ENCODE measurements at places on chromosomes 4 and X.

DNA sequence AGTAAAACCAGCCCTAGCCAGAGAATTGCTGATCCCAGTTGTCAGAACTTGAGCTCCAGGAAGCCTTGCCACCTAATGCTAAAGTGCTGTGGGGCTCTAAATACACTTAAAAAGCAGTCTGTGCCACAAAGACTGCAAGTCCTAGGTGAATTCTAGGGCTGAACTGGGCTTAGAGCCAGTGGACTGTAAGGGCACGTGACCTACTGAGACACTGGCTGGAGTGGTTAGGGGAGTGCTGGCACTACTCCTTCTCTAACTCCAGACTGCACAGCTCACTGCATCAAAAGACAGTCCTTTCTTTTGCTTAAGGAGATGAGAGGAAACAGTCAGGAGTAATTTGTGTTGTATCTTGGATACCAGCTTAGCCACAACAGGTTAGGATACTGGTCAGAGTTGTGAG is 1240.2 kb downstream of the FAM133A start:
- no peak for DNase-seq

DNA sequence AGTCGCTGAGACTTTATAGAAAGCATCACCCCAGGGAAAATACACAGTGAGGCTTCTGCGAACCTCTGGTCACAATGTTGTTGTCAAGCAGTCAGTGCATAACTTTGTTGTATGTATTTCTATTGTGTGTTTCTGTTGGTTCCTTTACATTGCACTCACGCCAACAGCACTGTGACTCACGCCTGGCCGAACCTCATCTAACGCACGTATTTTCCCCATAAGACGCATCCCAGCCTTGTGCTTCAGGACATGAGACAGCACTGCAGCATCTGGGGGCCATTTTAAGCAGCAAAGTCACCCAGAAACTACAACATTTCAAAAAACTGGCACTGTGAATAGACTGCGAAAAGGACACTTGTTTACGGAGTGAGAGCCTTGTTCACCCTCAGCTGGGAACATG is 30.6 kb downstream of the TBL1X start:
- DNase-seq: no peak

DNA sequence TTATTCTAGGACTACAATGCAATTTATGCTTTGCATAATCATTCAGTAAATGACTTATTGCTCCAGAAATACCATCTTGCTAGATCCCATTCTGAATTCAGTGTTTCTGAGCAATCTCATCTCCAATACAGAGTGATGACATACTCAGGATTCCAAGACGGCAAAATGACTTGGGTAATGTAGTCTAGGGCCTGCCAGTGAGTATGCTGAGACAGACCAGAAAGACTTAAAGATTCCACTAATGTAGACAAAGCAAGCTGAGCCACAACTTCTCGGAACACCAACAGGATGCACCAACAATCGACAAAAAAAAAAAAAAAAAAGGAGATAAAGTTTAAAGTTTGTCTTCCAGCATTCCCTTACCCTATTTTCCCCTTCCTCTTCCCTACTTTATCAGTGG is 919 bp upstream of the SEC24B start:
- DNase-seq: no peak

- DNase-seq: no peak
Measured at GRCh38 chr4:169407217-169407845, 136.6 kb upstream of the SH3RF1 start.

DNA sequence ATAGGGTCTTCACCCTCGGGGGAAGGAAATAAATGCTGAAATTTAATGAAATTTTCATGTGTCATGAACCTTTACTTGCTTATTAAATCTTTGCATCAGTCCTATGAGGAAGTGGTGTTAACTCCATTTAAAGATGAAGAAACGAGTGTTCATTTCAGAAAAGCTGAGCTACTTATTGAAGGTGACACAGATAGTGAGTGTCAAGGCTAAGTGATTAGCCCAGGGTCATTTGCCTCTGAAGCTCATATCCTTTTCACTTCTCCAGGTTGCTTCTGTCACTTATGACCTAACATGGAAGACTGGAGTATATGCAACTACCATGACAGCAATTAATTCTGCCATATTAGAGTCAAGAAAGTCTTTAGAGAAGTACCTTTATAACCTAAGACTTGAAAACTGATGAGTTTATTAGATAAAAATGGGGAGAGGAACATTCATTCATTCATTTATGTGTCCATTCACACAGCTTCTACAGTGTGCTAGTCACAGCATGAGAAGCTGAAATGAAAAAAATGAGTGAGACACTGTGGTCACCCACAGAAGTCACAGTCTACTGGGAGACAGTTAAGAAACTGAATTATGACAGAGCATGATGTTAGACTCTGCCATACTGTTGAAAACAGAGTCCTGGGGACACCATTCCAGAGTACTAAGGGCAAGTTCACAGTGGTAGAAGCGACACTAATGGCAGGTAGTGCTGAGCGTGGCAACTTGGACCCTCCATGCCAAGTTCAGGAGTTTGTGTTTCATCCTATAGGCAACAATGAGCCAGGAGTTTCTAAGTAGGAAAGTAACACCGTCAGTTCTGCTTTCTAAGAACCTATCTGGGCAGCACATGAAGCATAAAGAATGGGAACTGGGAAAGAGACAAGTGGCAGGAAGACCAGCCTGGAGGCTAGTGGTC is 21.3 kb downstream of the ALPK1 start:
- no peak for DNase-seq

GRCh38 chr4:95165926-95166524 is 382.7 kb downstream of the UNC5C start:
- DNase-seq: no peak

GRCh38 chrX:79156818-79157217 is 12.3 kb downstream of the GPR174 start:
- no peak for DNase-seq

GRCh38 chr4:93719552-93719951 is 109.0 kb upstream of the ATOH1 start:
- no peak for DNase-seq

DNA sequence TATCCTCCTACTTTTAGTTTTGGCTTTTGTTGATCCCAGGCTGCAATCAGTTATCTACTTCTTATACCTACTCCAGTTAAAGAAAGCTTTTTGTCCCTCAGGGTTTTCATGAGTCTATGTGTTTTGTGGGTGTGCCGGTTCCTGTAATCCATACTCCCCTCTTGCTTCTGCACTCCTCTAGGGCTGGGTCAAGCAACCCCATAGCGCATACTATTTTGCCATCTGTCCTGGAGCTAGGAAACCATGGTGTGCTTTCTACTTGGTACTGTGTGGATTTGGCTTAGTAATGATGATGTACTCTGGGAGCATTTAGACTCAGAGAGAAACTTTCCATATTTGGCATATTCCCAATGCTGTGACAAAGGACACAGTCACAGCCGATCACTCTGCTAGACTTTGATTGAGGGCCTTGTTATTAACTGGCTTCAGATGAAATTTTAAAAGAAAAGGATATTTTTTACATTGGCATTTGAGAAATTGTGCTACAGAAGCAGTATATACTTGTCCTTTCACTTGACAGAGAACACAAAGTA is 86.1 kb upstream of the GRXCR1 start:
- DNase-seq: no peak

DNA sequence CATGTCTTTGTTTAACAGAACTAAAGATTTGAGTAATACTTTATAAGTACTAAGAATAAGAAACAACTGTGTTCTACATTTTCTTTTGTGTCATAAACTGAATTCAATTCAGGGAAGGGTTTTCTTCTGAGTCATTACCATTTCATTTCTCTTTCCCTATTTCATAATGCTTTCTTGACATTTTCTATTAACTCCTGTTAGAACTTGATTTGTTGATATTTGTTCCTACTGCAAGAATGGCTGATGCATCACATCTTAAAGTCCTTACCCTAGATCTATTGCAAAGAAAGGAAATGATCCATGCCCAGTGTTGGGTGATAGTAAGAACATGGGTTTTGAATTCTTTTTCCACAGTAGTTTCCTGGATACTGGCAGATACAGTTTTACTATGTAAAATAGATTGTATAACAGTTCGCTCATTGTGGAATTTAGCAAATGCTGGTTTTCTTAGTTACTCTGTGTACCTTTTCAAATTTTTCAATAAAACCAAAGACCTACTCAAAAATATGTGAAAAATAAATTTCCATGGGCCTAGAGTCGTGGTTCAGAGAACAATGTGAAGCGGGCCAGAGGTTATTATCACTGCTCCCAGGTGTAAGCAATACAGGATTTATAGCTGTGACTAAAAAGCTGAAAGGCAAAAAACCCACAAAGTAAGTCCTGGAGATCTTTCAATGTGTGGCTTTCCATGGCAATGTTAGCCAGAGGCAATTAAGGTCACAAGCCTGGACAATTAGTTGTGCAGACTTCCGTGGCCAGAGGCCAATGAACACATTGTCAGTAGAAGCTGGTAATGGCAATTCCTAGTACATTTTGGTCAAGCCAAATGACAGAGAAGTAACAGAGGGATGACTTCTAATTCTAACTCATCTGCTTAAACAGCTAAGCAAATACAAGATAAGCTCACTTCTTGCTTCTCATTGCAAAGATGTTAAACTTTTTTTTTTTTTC is 127.3 kb upstream of the FAT4 start:
- no peak for DNase-seq

Data from activated CD4-positive, alpha-beta T cell treated with anti-CD3 and anti-CD28 coated beads for 24 hours (primary cell).